ENCODE measurements at places on chromosomes 7 and 10.

- no peak for DNase-seq
Observed at GRCh38 chr7:11331128-11332102, 357.7 kb downstream of the PHF14 start.

DNA sequence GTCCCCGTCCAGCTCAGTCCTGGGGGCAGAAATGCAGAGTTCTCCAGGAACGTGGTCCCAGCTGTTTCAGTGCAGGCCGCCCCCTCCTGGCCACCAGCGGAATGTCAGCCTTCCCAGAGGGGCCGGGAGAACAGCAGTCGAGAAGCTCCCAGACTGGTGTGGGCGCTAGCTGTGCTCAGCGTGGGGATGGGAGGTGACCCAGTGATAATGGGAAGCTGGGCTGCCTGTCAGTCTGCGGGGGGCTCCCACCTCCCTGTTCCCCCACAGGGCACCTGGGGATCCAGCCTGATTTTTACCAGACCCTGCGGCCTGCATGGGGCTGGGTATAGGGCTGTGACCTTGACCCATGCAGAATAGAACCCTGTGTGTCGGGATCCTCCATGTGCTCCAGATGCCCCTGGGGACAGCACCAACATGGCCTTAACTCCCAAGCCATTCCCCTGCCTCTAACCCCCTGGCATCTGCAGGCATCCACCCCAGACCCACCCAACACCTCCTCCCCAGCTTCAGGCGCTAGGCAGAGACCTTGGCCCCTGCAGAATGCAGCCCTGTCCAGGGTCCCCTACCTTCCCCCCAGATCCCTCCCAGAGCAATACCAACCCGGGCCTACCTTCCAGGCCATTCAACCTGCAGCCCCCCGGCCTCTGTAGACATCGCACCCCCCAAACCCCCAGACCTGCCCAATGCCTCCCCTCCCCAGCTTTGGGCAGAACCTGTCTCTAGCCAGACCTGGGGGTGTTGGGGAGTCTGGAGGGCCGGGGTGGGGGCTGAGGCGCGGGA is 880 bp upstream of the ELN start:
- peak; percentile 58 for DNase-seq

DNA sequence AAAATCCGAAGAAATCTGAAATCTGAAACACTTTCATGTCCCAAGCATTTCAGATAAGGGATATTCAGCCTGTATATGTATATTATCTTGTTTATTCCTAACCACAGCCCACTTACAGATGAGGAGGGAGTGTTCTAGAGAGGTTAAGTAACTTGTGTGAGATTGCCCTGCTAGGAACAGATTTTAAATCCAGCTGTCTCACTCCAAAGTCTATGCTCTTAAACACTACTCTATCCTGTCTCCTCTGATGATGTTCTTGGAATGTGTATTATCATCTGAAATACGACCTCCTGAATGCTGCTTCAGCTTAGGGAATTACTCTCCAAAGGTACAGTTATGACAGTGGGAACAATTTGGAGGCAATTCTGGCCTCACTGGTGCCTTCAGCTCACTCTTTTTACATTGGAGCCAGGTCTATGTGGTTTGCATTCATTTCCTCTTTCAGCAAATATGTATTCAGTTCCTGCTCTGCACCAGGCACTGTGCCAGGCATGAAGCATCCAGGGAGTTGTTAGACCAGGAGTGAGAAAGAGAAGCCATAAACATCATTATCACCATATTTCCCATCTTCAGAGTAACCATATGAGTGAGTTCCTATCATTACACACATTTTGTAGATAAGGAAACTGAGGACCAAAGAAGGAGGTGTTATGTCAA is 70.2 kb downstream of the NOC3L start:
- DNase-seq, result no peak

DNA sequence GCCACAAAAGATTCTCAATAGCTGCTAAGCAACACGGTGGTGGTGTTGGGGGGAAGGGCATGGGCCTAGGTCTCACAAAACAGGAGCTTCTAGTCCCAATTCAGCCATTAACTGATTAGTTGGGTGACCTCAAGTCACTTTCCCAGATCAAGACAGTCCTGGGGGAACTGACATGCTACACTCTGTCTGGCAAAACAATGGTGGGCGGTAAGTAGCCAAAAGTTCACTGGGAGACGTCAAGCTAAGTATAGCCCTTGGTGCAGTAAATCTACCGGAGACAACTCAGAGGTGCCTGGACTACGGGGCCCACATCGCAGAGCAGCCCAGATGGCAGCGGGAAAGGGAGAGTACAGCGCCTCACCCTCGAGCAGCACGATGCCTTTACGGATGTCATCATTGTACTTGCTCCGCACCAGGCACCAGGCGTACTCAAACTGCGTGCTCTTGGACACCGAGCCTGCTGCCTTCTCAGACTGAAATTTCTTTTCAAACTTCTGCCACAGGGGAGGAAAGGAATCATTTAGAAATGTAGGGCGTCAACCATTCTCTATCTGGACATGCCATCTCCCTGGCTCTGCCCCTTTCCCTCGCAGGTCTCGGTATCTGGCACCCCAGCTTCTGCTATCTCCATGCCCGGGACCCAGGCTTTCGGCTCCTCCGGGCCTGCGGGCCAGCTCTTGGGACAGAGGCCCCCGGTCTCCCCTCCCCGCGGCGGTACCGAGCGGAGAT is 1.1 kb downstream of the FIS1 start:
- DNase-seq, result no peak

- no peak for DNase-seq
Observed at GRCh38 chr7:130922206-130923112, 188.5 kb upstream of the KLF14 start.

DNA sequence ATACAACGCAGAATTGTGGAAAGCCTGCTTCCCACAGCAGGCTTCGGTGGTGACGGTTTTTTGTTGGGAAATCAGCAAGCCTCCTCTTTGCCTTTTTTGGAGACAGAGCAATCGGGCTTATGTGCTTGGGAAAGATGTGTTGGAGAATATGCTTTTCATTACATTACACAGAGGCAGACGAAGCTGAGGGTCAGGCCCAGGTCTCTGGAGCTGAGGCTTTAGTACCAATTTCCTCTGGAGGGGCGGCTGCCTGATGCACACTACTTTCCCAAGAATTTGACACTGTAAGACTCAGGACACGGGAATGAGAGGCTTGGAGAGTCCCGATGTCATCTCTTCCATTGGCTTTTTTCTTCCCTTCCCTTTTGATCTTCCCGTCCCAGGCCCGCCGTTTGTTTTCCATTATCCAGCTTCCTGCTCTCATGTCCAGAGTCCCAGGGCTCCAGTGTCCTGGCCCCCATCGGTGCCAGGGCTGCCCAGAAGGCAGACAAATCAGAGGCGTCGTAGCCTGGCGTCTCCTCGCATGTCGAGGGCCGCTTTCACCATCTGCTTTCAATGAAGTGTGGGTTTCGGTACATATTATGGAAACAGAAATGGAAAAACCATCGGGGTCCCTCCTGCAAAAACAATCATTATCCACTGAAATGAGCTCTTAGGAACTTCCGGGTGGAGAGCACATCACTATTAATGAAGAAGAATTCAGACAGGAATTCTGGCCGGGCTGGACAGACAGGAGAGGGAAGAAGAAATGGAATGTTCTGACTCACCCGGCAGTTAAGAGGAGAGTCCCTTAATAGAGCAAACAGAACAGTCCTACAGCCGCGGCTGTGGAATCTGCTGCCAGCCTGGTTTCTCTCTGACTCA is 123.0 kb upstream of the JCAD start:
- peak; percentile 84 for DNase-seq

- DNase-seq, result no peak
Observed at GRCh38 chr10:11757454-11757820, 15.3 kb downstream of the ECHDC3 start.

GRCh38 chr7:75072981-75073283 is 670 bp downstream of the RCC1L start:
- DNase-seq, result no peak

DNA sequence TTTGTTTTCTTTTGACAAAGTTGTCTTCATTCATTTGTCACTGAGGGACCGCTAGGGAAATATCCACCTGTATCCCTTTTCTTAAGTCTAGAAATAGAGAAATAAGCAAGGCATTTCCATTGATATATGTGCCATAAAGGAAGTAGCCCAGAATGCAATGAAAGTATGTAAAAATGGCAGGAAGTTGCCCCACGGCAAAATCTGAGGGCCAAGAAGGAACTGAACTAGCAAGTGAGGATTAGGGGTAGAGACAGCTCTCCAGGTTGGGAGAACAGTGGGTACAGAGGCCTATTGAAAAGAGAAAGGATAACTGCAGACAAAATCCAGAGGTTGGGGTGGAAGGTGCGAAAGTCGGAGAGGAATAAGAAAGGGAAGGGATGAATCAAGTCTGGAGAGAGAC is 56.6 kb upstream of the TOMM7 start:
- no peak for DNase-seq

- DNase-seq, result no peak
Observed at GRCh38 chr7:112156412-112156811, 49.8 kb downstream of the DOCK4 start.
